NCI-H774 (cell line): ENCODE measurements at places on chromosomes 11 and 22.
A peak's percentile ranks its signal among the peaks of the same experiment; 100 is the strongest.

GRCh38 chr22:43446037-43446803 is 34.4 kb downstream of the MPPED1 start:
- DNase-seq: peak; percentile 0

- DNase-seq: no peak
Observed at GRCh38 chr22:43213051-43213450, 26.1 kb upstream of the TTLL12 start.

- peak; percentile 87 for DNase-seq
Observed at GRCh38 chr11:78714539-78714938, 139.9 kb upstream of the NARS2 start.

DNA sequence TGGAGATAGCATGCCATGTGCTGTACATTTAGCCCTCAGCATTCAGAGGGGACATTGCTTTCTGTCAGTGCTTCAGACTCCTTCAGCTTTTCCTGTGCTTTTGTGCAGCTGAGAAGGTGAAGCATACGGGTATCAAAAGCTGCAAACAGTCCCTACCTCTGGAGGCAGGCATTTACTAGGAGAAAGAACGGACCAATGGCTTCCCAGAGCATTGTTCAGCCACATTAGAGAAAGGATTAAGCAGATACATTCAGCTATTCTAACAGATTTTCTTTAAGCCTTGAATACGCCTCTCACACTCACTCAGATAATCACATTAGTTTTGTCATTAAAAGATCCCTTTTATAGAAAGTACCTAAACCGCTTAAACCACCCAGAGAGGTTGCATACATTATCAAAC is 80.7 kb upstream of the FAM181B start:
- no peak for DNase-seq

- no peak for DNase-seq
Observed at GRCh38 chr11:91837411-91838330, 386.9 kb upstream of the FAT3 start.

GRCh38 chr11:120912504-120912903 is 111.4 kb upstream of the TBCEL start:
- peak; percentile 2 for DNase-seq

- no peak for DNase-seq
Observed at GRCh38 chr11:10109806-10110205, 184.2 kb downstream of the SBF2 start.

DNA sequence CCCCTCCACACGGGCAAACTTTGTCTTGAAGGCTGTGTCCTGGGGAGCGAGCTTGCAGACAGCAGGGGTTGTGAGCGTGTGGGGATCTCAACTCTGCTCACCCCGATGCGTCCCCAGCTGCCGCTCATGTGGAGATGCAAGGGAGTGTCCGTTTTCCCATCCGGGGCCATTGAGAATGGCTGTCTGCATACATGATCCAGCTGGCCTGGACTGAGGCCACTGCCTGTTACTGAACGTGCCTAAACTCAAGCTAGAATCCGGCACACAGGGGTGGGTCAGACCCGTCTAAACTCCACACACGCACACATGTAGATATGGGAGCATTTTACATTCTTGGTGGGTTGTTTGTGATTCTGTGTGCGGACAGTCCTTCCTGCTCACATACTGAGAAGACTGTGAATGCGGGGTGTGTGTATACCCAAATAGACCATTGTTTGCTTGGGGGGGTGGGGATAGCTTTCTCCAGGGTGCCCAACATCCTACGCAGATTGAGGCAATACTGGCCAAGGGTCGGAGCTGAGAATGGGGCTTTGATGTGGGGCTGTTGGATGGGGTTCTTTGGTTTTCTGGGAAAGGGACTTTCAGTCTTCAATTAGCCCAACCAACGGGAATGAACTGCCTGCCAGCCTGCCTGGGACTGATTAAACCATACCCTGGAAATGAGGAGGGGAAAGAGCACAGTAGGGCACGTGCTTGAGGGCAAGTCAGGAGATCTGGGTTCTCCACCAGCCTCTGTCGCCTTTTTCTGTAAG is 60.4 kb downstream of the ST3GAL4 start:
- no peak for DNase-seq

GRCh38 chr11:45189230-45189629 is 42.8 kb downstream of the PRDM11 start:
- no peak for DNase-seq

GRCh38 chr11:88105526-88105925 is 69.7 kb downstream of the RAB38 start:
- no peak for DNase-seq

DNA sequence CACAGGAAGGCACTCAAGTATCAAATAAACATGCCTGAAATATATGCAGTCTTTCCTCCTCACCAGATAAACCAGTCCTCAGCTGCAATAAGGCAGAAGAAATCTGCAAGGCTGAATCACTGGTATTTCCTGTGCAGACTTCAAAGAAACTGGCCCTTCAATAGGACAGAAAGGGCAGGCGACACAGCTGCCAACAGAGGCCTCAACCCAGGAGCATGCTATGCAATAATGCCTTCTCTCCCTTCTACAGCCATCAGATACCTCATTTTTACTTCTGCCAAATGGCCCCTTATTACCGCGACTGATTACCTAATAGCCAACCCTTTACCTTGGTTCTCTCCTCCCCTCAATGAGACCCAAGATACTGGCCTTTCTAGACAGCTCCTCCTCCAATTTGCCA is 8.0 kb downstream of the NUMA1 start:
- no peak for DNase-seq

DNA sequence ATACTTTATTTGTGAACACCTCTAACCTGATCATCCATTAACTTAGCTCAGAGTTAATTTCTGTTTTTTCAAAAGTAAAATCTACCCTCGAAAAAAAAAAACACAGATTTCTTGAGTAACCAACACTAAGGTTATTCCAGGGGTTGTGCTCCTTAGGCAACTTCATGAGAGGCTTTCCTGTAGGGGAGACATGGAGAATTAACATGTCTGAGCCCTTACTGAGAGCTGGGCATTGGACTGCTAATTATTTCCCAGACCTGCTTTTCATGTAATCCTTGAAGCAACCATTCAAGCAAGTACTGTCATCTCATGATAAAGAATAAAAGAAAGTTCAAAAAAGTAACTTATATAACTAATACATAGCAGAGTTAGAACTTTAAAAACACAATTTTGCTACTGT is 13.5 kb upstream of the UPB1 start:
- no peak for DNase-seq

- no peak for DNase-seq
Observed at GRCh38 chr11:720642-721246, 14.7 kb downstream of the EPS8L2 start.

- DNase-seq: no peak
Observed at GRCh38 chr22:33524511-33525260, 395.6 kb downstream of the LARGE1 start.

DNA sequence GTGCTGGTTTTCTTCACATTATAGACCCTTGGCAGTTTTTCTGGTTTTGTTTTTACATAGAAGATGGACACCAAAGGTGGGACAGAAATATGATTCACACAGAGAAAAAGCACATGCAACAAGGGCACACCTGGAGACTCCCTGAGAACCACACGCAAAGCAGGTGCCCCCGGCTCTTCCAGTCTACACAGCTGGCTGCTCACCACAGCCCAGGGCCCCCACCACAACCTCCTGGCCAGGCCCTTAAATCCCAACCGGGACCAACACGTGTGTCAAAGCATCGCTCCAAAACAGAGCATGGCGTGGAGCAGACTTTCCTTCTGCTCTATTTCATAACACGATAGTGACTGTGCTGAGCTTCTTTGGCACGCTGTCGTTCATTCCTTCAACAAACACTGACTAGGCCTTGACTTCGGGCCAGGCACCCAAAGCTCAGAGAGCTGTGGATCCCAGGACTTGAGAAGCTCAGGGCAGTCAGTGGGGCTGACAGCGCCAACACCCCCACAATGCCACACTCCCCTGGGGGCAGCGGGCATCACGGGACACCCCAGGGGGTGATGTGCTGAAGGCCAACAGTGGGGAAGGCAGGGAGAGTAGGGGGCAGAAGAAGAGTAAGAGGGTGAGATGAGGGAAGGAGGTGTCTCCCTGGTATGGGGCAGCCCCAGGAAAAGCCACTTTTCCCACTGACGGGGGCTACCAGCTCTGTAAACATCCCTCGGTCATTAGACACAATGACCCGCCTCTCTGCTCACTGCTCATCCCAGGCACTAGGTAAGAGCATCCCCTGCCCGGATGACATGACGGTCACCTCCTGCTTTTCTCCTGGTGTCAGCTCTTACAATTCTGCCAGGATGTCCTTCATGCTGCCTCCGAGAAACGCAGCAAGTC is 26.0 kb downstream of the CELSR1 start:
- no peak for DNase-seq

GRCh38 chr22:47372111-47372581 is 609.7 kb downstream of the TBC1D22A start:
- DNase-seq: no peak

GRCh38 chr11:112789481-112789880 is 171.7 kb upstream of the NCAM1 start:
- DNase-seq: no peak

DNA sequence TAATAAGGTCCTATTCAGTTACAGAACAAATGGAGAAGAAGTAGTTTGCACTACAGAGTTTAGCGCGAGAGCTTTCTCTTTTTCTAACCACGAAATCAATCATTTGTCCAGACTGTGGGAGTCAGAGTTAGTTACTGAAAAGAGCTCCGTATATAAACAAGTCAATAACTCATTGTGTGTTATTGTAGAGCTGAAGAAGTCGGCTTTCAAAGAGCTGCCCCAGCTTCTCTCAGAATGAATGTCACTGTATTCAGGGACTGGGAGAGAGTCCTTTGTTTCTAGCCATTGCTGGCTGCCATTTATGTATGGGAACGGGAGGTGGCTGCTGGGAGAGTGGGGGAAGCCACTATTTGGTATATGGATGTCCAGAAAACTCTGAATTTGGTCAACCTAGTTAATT is 227.8 kb downstream of the DCDC1 start:
- peak; percentile 41 for DNase-seq

DNA sequence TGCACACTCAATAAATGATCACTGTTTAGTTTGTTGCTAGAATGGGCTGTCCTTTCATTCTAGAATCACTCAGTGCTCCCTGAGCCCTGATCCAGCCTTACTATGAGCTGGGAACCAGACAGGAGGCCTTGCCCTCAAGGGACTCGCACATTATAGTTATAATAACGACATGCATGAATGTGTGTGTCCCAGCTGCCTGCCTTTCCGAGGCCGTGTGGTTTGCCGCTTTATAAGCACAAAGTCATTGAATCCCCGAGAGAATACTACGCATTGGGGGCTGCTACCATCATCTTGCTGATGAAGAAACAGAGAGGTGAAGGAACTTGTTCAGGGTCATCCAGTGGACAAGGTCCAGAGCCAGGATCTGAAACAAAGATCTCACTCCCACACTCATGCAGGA is 75.7 kb downstream of the NFAM1 start:
- DNase-seq: no peak

GRCh38 chr22:37951305-37951704 is 2.1 kb downstream of the C22orf23 start:
- DNase-seq: no peak

DNA sequence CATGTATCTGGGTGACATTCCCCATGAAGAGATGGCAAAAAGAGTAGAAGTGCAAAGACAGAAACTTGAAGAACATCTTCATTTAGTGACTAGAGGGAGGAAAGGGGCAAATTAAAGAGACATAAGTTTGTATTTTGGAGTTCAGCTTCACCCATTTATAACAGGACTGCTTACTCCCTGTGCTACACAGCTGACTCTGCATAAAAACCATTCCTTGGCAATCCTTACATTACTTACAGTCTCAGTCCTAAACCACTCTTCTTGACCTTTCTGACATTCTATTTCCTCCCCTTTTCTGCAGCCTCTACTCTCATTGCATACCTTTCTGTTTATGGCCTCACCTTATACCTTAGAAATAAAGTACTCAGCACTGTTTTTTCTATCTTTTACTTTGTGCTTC is 6.8 kb upstream of the SERGEF start:
- no peak for DNase-seq

DNA sequence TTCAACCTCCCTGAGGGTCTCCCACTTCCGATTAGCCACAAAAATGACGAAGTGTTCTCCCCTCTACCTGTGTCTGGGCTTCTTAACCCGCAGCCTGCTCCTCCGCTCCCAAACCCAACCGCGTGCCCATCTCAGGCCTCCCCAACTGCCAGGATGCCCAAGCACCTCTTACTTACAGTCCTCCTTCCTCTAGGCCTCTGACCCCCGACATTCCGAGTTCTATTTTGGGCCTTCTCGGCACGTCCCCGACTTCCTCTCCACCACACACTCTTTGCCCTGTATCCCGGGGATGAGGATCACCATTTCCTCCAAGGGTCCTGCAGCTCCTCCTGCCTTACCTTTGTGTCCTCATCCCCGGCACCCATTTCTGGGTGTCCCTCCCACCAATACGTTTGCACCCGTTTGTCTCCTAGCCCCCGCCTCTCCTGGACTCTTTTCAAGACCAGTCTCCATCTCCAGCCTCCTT is 388 bp upstream of the MUS81 start:
- DNase-seq: no peak

DNA sequence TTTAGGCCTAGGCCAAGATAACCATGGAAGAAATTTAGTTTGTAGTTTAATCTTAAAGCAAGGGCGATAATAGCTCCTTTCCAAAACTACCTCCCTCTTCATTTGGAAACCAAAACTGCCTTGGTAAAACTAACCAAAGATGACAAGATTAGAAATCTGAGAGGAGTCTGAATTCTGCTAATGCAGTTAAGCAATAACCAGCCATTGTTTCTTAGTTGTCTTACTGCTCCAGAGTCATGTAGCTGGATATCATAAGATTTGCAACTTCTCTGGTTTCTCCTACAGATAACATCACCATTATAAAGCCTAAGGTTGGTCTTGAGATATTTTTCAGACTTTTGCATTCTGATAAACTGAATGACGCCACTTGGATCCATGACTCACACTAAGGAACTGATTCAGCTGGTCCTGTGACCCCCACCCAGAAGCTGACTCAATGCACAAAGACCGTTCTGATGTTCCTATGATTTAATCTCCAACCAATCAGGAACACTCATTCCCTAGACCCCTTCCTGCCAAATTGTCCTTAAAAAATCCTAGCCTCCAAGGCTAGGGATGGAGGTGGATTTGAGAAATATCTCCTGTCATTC is 200.8 kb downstream of the LUZP2 start:
- DNase-seq: no peak

GRCh38 chr11:61654397-61654829 is 25.8 kb upstream of the DAGLA start:
- DNase-seq: no peak

DNA sequence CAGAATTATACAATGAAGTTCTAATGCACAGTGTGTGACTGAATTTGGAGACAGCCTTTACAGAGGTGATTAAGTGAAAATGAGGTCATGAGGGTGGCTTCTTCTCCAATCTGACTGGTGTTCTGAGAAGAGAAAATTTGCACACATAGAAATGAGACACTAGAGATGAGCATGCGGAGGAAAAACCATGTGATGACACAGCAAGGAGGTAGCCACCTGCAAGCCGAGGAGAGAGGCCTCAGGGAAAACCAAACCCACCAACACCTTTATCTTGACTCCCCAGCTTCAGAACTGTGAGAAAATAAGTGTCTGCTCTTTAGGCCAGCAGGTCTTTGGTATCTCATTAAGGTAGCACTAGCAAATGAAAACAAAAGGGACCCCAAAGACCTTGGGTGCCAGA is 93.2 kb downstream of the GGTLC2 start:
- no peak for DNase-seq

GRCh38 chr22:16838073-16838472 is 12.9 kb upstream of the XKR3 start:
- DNase-seq: no peak
